Stimulated activated naive CD8-positive, alpha-beta T cell treated with anti-CD3 and anti-CD28 coated beads, Interleukin-15, Interleukin-2, amounts not matched to agents 100 U/mL and 50 U/mL, for 24 hours (primary cell): ENCODE measurements at places on chromosomes 3 and 15.
A peak's percentile ranks its signal among the peaks of the same experiment; 100 is the strongest.

GRCh38 chr15:22887157-22887951 is 48.9 kb downstream of the NIPA2 start:
- no peak for DNase-seq

- DNase-seq, result no peak
Measured at GRCh38 chr3:152428577-152428976, 159.8 kb downstream of the MBNL1 start.

GRCh38 chr15:67762610-67763368 is 62.5 kb upstream of the SKOR1 start:
- DNase-seq, result peak; percentile 63

- no peak for DNase-seq
Measured at GRCh38 chr3:52534281-52535183, 875 bp upstream of the NT5DC2 start.

- DNase-seq, result no peak
Measured at GRCh38 chr15:88804257-88804656, 1.0 kb downstream of the ACAN start.

DNA sequence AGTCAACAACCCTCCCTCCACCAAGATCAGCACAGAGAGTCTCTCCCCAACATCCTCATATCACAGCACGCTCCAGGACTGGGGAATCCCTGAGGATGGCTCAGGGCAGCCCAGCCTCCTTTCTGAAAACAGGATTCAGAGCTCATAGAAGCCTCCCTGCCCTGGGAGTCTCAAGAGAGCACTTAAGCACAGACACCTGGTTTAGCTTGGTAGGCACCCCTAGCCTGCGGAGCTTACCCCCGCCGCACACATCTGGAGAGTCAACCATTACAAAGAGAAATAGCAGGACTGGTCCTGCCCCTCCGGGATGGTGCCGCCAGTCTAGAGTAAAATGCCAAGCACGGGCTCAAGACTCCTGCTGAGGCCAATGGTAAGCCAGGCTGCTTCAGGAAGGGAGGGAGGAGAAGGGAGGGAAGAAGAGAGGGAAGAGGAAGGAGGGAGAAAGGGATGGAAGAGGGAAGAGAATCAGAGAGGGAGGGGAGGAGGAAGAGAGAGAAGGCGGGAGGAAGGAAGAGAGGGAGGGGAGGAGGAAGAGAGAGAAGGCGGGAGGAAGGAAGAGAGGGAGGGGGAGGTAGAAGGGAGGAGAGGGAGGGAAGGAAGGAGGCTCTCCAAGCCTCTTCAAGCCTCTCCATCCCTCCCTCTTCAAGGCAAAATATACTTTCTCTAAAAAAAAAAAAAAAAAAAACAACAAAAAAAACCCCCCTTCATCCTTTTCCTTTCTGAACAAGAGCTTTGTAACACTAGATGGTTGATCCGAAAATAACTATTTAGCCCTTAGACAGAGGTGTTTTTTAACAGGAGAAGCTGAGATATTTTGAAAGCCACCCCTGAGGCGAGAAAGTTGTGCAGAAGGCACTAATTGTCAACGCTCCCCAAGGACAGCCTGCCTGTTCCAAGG is 278.6 kb upstream of the TLE3 start:
- no peak for DNase-seq

- no peak for DNase-seq
Measured at GRCh38 chr3:193815246-193816027, 222.4 kb downstream of the OPA1 start.

DNA sequence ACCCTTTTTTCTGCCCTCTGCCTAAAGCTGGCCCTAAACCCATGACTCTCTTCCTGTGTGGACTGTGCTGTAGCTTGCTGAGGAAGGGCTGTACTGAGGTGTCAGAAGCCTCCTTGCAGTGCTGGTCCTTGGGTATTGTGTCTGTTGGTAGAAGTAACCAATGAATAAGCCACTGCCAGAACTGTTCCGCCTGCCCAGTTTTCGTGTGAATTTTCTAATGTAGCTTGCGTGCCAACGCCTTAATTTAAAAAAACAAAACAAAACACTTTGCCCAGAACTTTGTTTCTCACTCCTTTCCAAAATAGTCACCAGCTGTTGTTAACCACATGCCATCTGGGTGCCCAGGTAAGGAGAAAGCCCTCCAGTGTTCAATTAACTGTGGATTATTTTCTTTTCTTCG is 101.9 kb downstream of the KLHL25 start:
- peak; percentile 14 for DNase-seq

- DNase-seq, result no peak
Measured at GRCh38 chr3:40494698-40495097, 11.1 kb upstream of the ZNF620 start.

DNA sequence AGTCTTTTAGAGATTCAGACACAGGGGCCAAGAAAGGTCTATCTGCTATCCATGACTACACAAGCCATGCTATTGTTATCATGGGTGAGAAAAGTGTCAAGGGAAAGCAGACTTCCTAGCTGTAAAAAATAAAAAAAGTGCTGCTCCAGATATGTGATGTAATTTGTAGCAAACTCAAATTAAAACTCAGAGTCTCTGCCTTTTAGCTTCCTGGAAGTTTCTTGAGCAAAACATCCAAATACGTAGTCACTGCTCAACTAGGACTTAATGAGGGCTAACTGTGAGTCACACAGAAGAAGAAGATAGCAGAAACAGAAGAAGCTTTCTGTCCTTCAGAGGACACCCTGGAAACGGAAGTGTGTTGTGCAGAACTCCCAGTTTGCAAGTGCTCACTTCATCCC is 393.4 kb upstream of the NR2F2 start:
- DNase-seq, result no peak

DNA sequence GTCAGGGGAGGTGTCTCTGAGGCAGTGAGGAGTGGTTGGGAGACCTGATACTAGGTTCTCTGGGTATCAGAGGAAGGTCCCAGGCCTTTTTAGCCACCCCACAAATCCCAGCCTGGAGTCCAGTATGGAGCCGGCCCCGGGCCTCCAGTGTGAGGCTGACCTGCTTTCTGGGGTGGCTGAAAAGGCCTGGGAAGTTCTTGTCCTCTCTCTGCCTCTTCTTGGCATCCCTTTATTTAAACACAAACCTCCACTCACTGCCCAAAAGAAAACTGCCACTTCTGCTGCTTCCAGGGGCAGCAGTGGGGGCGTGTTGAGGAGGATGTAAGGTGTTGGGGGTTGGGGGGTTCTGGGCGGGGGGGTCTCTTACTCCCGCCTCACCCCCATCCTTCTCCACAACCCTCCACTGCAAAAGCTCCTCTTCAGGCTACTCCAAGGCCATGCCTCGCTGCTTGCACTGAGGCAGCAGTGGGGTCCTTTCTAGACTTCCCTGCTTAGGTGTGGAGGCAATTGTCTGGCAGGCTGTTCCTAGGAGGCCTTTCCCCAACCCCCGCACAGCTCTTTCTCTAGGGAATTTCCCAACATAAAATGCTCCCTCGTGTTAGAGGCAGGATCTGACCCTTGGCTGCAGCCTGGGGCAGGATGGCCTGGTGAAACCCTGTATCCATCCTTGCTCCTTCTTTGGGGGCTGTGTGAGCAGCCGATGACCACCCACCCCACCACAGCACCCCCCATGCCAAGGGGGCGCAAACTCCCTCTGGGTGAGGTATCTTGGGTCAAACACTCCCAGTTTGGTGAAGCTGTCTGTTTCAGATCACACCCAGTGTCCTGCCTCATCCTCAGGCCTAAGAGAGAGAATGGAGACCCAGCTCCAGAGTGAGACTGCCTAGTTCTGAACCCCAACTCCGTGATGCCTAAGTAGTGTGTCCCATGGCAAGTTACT is 12.1 kb upstream of the RAD18 start:
- no peak for DNase-seq

- no peak for DNase-seq
Measured at GRCh38 chr15:32122013-32122412, 91.7 kb downstream of the CHRNA7 start.

DNA sequence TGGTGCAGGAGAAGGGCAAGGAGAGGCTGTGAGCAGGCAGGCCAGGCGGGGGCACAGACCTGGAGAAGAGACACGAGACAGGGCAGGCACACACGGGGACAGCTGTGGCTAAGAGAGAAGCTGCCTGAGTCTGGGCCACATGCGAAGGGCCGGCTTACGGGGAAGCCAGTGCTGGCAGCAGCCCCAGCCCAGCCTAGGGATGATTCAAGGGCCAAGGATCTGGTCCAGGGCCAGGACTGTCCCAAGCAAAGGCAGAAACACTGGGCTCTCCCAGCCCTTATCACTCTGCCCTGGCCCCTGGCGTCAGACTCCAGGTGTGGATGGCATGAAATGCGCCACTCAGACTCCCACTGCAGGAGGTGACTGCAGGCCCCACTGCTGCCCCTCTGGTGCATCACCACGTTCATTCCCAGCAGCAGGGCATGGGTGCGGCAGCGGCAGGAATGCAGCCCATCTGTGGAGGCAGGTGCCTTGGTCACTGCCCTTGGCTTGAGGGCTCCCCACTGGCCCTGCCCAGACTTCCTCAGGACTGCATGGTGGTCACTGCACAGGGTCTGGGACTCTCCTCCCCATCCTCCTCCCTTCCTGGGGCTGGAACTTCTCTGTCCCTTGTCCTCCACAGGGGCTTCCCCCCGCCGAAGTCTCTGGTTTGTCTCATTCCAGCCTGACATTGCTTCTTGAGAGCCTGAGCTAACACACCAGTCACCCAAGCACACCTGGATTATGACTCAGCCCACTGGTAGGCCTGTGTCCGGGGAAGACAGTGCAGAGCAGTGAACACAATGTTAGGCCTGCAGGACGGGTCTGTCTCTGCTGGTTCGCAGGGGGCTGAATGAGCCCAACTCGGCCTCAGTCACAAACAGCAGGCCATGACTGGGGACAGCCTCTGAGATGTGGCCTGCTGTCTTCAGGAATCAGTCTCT is 69.3 kb downstream of the TBC1D2B start:
- no peak for DNase-seq

GRCh38 chr3:195133462-195133861 is 137.5 kb downstream of the XXYLT1 start:
- DNase-seq, result no peak
